ENCODE measurements at places on chromosomes 11 and 22. TPM values are rescaled to one million over a fixed set of nuclear protein-coding genes. Genes with fewer than 3 reads are reported as not detected.

The CATSPERZ gene
- 1.3 TPM for total RNA-seq

The MPZL3 gene
- total RNA-seq: 2.1 TPM

The TRPC6 gene
- 12.5 TPM for total RNA-seq

The ARFGAP2 gene
- 72.3 TPM for total RNA-seq

The CPT1B gene
- 68.3 TPM for total RNA-seq

The PGAP2 gene
- 36.1 TPM for total RNA-seq

The GRAP2 gene
- total RNA-seq: not detected

The GPHA2 gene
- 1.3 TPM for total RNA-seq

The DDX6 gene
- 221 TPM for total RNA-seq

The ZNF280B gene
- total RNA-seq: 8.2 TPM

The CALCA gene
- total RNA-seq: 0.29 TPM

The NUDT22 gene
- 45.8 TPM for total RNA-seq

The GGT5 gene
- total RNA-seq: 0.20 TPM

The TSSK2 gene
- not detected for total RNA-seq

The ABTB2 gene
- 5.3 TPM for total RNA-seq

The TRMT2A gene
- 65.0 TPM for total RNA-seq

The MS4A15 gene
- total RNA-seq: 0.11 TPM

The OR52N4 gene
- not detected for total RNA-seq

DNA sequence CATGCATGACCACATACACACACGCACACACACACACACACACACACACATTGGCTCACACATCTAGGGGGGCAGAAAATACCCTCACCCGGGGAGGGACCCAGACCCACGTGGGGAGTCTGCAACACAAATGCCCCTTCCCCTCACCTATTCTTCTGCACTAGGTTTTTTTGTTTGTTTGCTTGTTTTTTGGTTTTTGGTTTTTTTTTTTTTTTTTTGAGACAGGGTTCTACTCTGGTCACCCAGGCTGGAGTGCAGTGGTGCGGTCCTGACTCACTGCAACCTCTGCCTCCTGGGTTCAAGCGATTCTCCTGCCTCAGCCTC is 28.4 kb downstream of the WEE1 start:
- no peak overlapping the region for H3K4me3 ChIP-seq
- no peak for DNase-seq
- no peaks in the 10 kb centered on the region for H3K27me3 ChIP-seq

- H3K36me3 ChIP-seq: no peaks in the 10 kb centered on the region
- no peak overlapping the region for H3K4me3 ChIP-seq
- H3K27ac ChIP-seq: no peak overlapping the region
- no peaks in the 10 kb centered on the region for H3K27me3 ChIP-seq
Observed at GRCh38 chr22:43905681-43906080, 13.9 kb upstream of the PNPLA5 start.

GRCh38 chr11:77207019-77207485 is 79.0 kb downstream of the MYO7A start:
- peak; percentile 23 for DNase-seq
- H3K27ac ChIP-seq: no peak overlapping the region
- H3K36me3 ChIP-seq: no peaks in the 10 kb centered on the region
- H3K4me3 ChIP-seq: no peak overlapping the region

GRCh38 chr11:43222215-43222614 is 89.6 kb upstream of the API5 start:
- no peak overlapping the region for H3K27ac ChIP-seq
- no peak overlapping the region for H3K4me3 ChIP-seq
- no peaks in the 10 kb centered on the region for H3K36me3 ChIP-seq
- no peak for DNase-seq
- no peaks in the 10 kb centered on the region for H3K27me3 ChIP-seq

DNA sequence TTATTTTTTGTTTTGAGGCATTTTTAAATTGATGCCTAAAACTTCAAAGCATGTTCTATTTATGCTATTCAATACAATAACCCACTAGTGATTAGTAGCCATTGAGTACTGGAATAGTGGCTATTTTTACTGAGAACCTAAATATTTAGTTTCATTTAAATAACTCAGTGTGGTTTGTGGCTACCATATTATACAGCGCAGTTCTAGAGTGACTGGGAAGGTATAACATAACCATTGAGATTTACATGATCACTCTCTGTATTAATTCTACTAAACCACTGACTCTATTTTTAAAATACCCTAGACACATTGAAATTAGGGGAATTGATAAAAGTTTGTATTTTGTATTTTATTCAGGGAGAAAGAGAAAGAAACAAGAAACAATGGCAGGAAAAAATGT is 441.2 kb downstream of the CNTN5 start:
- peaks cover 2% of the 10 kb centered on the region for H3K36me3 ChIP-seq
- DNase-seq: no peak
- no peak overlapping the region for H3K27ac ChIP-seq

GRCh38 chr11:8913961-8914660 is 3.1 kb downstream of the AKIP1 start:
- peak; percentile 61 for DNase-seq
- no peak overlapping the region for H3K4me3 ChIP-seq
- H3K4me1 ChIP-seq: peaks cover 8% of the 10 kb centered on the region
- H3K36me3 ChIP-seq: peaks cover 44% of the 10 kb centered on the region

DNA sequence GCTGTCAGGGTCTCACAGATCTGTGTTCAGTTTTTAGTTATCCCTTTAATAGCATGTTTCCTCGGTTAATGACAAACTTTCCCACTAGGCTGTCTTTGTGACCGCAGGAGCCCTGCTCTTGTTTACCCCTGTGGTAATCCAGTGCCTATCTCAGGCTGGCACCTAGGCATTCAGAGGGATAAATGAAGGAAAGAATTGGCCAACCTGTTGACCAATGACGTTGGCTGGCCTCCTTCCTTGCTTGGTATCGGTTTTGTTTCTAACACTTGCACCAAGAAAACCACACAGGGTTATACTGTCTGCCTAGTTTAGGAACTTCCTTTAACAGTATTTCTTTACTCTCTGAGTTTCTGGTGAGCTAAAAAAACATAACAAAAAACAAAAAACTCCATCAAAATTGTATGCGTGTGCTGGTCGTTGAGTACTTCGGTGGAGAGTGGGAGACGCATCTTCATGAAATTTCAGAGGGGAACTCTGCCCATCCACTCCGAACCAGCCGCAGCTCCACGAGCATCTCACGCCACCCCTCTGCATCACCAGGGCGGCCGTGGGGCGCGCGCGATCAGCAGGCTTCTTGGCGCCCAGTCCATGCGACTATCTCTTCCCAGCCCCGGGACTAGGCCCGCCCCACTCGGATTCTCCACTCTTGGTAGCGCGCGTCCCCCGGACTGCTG is 563 bp upstream of the ENDOD1 start:
- H3K36me3 ChIP-seq: no peaks in the 10 kb centered on the region
- H3K27ac ChIP-seq: no peak overlapping the region
- H3K27me3 ChIP-seq: peaks cover 13% of the 10 kb centered on the region
- DNase-seq: no peak
- H3K4me3 ChIP-seq: peak overlapping the region; percentile 78
- H3K4me1 ChIP-seq: peaks cover 4% of the 10 kb centered on the region

- H3K27me3 ChIP-seq: no peaks in the 10 kb centered on the region
- H3K4me3 ChIP-seq: no peak overlapping the region
- no peaks in the 10 kb centered on the region for H3K4me1 ChIP-seq
- no peak for DNase-seq
- H3K27ac ChIP-seq: no peak overlapping the region
Observed at GRCh38 chr11:86551288-86552092, 120.9 kb downstream of the ME3 start.

DNA sequence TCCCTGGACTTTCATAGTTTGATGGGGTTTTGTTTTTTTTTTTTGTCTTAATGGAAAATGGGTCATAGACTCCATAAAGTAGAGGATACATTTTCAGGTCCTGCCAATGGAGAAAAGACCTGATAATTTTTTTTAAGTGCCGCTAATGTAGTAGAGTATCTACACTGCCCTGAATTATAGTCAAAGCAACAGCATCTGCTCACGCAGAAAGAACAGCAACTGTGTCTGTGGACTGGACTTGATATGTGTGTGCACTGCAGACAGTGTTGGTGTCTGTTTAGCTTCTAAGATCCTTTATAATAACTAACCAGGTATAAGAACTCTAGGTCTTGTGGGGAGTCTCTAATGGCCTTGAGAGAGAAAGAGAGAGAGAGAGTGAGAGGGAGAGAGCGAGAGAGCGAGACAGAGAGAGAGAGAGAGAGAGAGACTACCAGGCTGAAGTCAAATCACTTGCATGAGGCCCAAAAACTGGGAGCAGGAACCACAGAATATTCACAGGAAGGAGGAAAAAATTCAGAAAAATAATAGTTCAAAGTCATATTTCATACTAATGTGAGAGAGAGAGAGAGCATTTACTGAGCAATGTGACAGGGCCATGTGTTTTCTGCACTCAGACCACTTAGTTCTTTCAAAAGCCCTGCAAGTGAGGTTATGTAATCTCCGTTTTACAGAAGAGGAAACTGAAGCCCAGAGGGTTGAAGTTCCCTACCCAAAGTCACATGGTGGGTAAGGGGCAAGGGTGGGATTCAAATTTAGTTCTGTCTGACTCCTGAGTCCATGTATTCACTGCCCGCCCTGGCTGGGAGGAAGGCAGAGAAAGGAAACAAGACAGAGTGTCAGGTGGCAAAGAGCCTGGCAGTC is 8.6 kb upstream of the MIAT start:
- H3K27me3 ChIP-seq: no peaks in the 10 kb centered on the region
- peak overlapping the region; percentile 53 for H3K4me3 ChIP-seq
- no peak for DNase-seq
- no peaks in the 10 kb centered on the region for H3K36me3 ChIP-seq

DNA sequence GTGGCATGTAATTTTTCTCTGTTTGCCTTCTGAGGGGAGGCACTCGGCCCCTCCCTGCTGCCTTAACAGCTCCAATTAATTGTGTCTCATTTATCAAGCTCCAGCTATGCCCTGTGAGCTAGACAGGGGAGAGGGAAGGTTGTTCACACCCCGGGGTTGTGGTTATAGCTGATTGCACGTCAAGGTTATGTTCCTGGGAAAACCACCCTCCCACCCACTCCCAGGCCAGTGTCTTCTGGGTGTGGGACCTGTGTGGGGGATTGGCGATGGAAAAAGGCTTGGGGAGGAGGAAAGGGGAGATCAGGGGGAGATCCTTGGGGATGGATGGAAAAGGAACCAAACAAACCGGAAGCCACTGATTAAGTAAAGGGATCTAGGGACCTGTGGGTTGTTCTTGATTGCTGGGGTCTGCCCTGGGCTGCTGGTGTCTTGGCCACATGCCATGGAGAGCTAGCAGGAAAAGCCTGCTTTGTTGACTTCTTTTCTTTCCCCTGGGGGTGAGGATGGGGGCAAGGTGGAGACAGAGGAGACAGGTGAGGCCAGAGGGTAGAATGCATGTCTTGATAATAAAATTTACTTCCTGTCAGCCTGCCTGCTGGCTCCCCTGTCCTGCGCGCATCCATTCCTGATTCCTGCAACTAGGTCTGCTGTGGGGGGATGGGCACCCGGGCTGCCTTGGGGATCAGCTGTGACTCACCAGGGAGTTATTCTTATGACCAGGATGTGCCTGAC is 13.5 kb upstream of the SORL1-AS1 start:
- no peak overlapping the region for H3K27ac ChIP-seq
- H3K4me3 ChIP-seq: peak overlapping the region; percentile 53
- no peaks in the 10 kb centered on the region for H3K27me3 ChIP-seq
- peak; percentile 92 for DNase-seq
- peaks cover 32% of the 10 kb centered on the region for H3K4me1 ChIP-seq

- H3K4me1 ChIP-seq: no peaks in the 10 kb centered on the region
- no peaks in the 10 kb centered on the region for H3K36me3 ChIP-seq
- no peak overlapping the region for H3K4me3 ChIP-seq
- no peak for DNase-seq
- no peaks in the 10 kb centered on the region for H3K27me3 ChIP-seq
Observed at GRCh38 chr11:17687946-17688670, 31.3 kb upstream of the MYOD1 start.

- H3K4me1 ChIP-seq: no peaks in the 10 kb centered on the region
- no peak overlapping the region for H3K4me3 ChIP-seq
- no peak overlapping the region for H3K27ac ChIP-seq
Observed at GRCh38 chr22:32608494-32608893, 133.9 kb downstream of the FBXO7 start.
